ENCODE measurements at places on chromosomes 4 and X. TPM values are rescaled to one million over a fixed set of nuclear protein-coding genes. Genes with fewer than 3 reads are reported as not detected.

DNA sequence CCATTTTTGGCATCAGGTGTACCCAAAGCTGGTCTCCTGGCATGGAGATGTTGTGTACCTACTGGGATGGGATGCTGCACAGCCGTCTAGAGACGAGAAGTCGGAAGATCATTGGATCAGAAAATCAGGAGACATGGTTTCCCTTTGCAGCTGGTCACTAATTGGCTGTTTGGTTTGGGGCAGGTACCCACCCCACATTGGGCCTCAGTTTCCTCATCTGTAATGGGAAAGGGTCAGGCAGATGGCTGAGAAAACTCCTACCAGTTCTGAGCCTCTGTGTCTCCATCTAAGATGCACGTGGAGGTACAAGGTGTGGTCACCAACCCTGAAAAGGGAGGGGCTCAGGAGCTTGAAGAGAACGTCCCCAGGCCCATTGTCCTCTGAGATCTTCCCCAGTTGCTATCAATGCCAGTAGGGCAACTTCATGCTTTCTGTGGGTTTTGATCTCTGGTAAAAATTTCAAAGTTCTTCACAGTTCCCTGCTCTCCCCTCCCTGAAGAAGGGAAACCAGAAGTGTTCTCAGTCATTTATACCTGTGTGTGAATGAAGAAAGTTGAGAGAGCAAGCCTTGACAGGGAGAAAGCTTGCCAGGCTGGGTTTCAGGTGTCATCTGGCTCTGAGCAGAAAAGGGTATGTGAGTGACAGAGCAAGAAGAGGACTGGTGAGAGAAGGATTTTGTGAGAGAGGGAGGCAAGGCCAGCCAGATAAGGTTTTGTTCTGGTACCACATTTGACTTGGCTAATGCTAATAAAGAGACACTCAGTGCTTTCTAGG lies 15.1 kb downstream of the TSC22D3 start:
- no peaks in the 10 kb centered on the region for H3K27me3 ChIP-seq
- no peaks in the 10 kb centered on the region for H3K36me3 ChIP-seq
- H3K4me1 ChIP-seq, result peaks cover 8% of the 10 kb centered on the region
- H3K4me3 ChIP-seq, result no peak overlapping the region

DNA sequence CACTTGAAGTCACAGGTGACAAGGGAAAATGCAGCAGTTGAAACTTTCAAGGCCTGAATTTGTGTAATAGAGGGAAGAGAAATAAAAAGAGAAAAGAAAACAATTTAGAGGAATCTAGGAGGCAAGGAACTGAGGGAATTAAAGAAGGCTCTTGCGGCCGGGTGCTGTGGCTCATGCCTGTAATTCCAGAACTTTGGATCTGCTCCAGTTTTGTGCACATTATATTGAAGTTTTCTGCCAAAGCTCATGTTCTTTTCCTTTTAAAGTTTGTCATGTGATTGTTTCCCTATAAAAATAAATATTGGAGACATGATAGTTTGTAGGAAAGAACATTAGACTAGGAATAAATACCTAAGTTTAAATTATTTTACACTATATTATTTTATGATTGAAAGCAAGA lies 433.9 kb upstream of the CPEB2 start:
- no peaks in the 10 kb centered on the region for H3K4me1 ChIP-seq
- no peak overlapping the region for H3K27ac ChIP-seq
- H3K36me3 ChIP-seq, result no peaks in the 10 kb centered on the region
- H3K27me3 ChIP-seq, result no peaks in the 10 kb centered on the region
- H3K4me3 ChIP-seq, result no peak overlapping the region

DNA sequence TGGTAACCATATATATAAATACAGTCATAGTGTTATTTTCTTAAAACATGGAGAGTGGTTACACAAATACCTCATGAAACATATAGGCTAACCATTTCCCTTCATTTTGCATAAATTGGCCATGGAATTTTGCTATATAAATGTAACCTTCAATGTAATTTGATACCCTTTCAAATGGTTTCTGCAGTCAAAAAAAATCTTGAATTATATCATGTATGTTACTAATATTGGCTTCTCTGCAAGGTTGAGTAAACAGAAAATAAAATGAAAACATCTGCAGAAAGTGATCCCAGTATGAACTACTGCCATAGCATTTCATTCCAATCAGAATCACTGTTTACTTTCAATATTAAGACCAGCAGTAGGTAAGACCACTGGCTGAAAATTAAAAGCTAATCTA lies 1165.9 kb upstream of the TENM3 start:
- DNase-seq, result no peak
- no peaks in the 10 kb centered on the region for H3K27me3 ChIP-seq
- no peak overlapping the region for H3K4me3 ChIP-seq
- H3K36me3 ChIP-seq, result no peaks in the 10 kb centered on the region

DNA sequence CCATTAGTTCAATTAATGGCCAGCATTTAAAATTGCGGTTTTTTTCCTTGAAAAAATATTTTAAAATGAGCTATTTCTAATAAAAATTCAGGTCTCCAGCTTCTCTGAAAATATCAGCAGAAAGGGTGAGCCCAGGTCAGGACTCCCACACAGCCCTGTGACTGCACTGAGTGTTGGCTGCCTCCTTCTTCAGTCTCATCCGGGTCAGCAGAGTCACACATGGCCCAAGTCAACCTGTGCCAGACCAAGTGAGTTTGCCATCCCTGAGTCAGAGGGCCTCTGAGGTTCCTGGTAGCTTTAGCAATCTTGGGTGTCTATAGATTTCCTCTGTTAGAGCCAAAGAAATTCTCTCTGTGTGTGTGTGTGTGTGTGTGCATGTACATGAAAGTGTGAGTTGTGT lies 22.1 kb upstream of the MSX1 start:
- H3K36me3 ChIP-seq, result no peaks in the 10 kb centered on the region
- DNase-seq, result no peak
- H3K27ac ChIP-seq, result no peak overlapping the region
- H3K4me3 ChIP-seq, result no peak overlapping the region
- H3K4me1 ChIP-seq, result peaks cover 20% of the 10 kb centered on the region

DNA sequence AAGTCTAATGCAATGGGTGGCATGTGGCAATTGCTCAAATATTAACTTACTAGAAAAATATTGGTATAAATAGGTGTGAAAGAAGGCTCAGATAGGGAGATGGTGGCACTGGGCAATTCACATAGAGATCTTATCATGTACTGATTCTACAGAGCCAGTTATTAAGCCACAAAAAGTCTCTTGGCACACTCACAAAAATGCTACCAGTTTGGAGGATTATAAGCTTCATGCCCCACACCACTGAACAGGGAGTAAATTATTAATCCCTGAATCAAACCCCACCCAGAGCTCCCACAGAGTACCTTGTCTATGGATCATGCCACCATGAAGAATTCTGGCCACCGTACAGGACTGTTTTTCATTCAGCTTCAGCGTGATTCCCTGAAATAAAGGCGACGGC lies 13.8 kb downstream of the MPP1 start:
- H3K4me3 ChIP-seq, result no peak overlapping the region
- no peaks in the 10 kb centered on the region for H3K4me1 ChIP-seq
- H3K27me3 ChIP-seq, result peaks cover 32% of the 10 kb centered on the region
- no peaks in the 10 kb centered on the region for H3K36me3 ChIP-seq
- no peak for DNase-seq
- H3K27ac ChIP-seq, result no peak overlapping the region

GRCh38 chr4:118953276-118953675 lies 64.6 kb downstream of the SYNPO2 start:
- no peaks in the 10 kb centered on the region for H3K36me3 ChIP-seq
- H3K4me3 ChIP-seq, result no peak overlapping the region
- H3K27ac ChIP-seq, result no peak overlapping the region
- no peaks in the 10 kb centered on the region for H3K27me3 ChIP-seq

- no peak for DNase-seq
- H3K4me3 ChIP-seq, result no peak overlapping the region
- no peaks in the 10 kb centered on the region for H3K4me1 ChIP-seq
- H3K36me3 ChIP-seq, result no peaks in the 10 kb centered on the region
- H3K27me3 ChIP-seq, result no peaks in the 10 kb centered on the region
Observed at GRCh38 chr4:138816875-138817274, 198.7 kb upstream of the NOCT start.

GRCh38 chr4:76811604-76812412 lies 86.1 kb downstream of the SOWAHB start:
- peaks cover 11% of the 10 kb centered on the region for H3K4me1 ChIP-seq
- H3K27me3 ChIP-seq, result no peaks in the 10 kb centered on the region
- no peak overlapping the region for H3K4me3 ChIP-seq
- DNase-seq, result peak; percentile 28
- no peak overlapping the region for H3K27ac ChIP-seq

DNA sequence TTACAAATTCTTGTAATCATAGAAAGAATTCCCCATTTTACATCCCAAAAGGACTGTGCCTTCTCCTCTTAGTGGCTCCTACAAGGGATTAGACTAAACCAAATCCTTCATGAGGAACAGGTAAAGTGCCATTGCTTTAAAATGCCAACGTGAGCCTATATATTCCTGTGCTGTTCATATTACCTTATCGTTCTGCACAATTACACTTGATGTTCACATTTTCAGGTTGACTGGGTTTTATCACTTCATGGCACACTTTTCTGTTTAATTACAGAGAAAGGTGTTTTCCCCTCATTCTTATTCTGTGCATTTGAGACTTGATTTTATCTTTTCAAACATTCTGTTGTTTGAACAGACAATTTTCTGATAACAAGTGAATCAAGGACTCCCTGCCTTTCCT lies 645.6 kb upstream of the FTHL17 start:
- no peak overlapping the region for H3K4me3 ChIP-seq
- H3K27me3 ChIP-seq, result no peaks in the 10 kb centered on the region
- H3K27ac ChIP-seq, result no peak overlapping the region
- DNase-seq, result no peak
- no peaks in the 10 kb centered on the region for H3K36me3 ChIP-seq

DNA sequence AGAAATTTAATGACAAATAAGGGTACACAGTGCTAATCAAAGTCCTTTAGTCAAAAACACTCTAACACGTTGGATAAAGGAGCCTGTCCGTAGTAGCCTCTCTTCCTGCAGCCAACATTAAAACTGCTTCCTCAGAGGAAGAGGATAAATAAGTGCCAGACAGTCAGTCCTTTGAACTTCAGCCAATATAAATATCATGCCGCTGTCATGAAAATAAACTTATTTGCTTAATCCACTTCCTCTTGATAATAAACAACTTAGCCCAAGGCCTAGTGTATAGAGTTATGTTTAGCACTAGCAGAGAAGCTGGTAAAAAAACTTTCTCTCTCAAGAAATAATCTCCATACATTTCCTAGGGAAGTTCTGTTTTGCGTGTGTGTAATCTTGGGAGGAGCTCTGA lies 196.7 kb downstream of the HS3ST1 start:
- no peaks in the 10 kb centered on the region for H3K36me3 ChIP-seq
- no peaks in the 10 kb centered on the region for H3K27me3 ChIP-seq
- peaks cover 21% of the 10 kb centered on the region for H3K4me1 ChIP-seq
- H3K27ac ChIP-seq, result no peak overlapping the region
- H3K4me3 ChIP-seq, result no peak overlapping the region

DNA sequence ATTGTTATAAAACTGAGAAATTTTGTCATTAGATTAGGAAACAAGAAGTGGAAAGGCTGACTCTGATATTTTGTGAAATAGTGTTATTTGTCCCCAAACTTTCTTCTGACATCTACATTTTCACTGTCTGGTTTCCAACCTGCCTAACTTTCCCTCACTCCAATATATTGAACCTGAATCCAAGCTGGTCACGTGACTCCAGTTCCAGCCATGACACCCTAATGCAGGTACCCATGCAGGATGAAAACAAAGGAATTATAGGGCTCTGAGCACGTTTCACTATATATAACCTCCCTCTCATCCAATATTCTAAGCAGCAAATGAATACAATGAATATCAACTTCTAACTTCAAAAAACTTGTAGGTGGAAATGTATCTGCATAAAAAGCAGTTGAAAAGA lies 231.6 kb downstream of the TLL1 start:
- H3K27ac ChIP-seq, result no peak overlapping the region
- H3K4me3 ChIP-seq, result no peak overlapping the region
- no peaks in the 10 kb centered on the region for H3K36me3 ChIP-seq
- H3K27me3 ChIP-seq, result no peaks in the 10 kb centered on the region
- DNase-seq, result no peak

DNA sequence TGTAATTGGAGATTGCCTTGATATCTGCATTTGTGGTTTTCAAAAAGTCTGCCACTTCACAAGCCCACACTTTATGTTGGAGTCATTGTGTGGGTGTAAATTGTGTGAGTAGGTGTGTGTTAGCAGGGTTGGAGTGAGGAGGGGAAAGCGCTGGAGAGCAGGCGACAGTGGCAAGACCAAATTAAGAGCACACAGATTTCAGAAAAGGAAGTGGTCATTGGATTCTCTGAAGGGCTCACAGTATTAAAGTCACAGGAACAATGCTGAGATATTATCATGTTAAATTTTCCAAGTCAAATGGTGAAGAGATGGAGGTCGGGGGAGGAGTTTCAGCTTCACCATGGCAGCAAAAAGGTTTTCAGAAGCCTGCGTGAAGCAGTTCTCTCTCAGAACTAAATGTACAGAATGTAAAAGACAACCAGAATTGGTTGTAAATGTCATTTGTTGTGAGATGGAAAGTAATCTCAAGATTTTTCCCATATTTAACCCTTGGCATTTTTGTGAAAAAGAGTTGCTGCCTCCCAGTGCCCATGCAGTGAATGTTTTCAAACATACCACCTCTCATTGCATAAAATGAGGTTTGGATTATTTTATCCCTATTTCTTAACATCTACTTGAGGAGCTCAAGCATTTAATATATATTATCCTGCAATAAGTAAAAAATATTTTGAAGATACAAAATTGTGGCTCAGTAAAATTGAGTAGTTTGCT lies 265.9 kb downstream of the ZNF674 start:
- H3K27ac ChIP-seq, result no peak overlapping the region
- no peaks in the 10 kb centered on the region for H3K4me1 ChIP-seq

DNA sequence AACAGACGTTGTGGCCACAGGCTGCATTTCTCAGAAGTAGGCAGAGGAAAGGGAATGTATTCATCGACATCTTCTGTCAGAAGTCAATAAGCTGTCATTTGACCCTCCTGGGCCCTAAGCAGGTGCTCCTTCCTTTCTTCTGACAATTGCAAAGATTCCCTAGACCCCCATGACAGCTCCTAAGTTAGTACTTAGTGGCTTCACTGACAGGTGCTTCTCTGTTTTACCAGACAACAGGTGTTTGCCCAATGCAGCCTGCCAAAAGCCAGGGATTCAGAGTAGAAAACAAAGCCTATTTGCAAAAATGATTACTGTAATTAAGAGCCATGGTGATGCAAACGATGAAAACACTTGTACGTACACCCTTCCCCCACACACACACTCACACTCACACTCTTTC lies 7.5 kb upstream of the FGF5 start:
- H3K27me3 ChIP-seq, result peaks cover 100% of the 10 kb centered on the region
- peaks cover 17% of the 10 kb centered on the region for H3K4me1 ChIP-seq
- H3K4me3 ChIP-seq, result no peak overlapping the region
- no peak overlapping the region for H3K27ac ChIP-seq
- H3K36me3 ChIP-seq, result no peaks in the 10 kb centered on the region
- no peak for DNase-seq

Gene UGT2B11
- not detected for total RNA-seq

Gene NXF2
- total RNA-seq, result 0.22 TPM

Gene PLP2
- total RNA-seq, result 0.46 TPM

Gene RHOXF2
- not detected for total RNA-seq
